ENCODE measurements at places on chromosomes 4 and X.

- no peak for DNase-seq
Observed at GRCh38 chrX:40174001-40174853, 76.5 kb upstream of the BCOR start.

DNA sequence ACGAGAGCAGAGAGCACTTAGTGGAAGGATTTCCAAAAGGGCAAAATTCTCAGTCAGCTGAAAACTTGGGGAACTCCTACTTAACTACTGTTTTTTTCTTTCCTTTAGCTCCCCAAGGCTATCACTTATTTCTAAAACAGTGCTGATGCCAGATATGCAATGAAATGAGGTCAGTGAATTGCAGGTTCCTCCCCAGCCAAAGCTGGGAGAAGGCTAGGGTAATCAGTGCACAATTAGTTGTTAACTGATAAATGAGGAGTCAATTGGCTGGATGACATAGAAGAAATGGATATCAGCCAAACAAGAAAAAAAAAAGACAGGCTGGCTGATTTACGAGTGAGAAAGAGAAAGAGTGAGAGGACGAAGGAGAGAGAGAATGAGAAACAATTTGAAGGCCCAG lies 195.6 kb downstream of the GPC3 start:
- no peak for DNase-seq

GRCh38 chr4:74441744-74442143 lies 3.2 kb upstream of the AREG start:
- DNase-seq, result no peak

- no peak for DNase-seq
Observed at GRCh38 chr4:15344041-15344440, 83.8 kb upstream of the C1QTNF7 start.

DNA sequence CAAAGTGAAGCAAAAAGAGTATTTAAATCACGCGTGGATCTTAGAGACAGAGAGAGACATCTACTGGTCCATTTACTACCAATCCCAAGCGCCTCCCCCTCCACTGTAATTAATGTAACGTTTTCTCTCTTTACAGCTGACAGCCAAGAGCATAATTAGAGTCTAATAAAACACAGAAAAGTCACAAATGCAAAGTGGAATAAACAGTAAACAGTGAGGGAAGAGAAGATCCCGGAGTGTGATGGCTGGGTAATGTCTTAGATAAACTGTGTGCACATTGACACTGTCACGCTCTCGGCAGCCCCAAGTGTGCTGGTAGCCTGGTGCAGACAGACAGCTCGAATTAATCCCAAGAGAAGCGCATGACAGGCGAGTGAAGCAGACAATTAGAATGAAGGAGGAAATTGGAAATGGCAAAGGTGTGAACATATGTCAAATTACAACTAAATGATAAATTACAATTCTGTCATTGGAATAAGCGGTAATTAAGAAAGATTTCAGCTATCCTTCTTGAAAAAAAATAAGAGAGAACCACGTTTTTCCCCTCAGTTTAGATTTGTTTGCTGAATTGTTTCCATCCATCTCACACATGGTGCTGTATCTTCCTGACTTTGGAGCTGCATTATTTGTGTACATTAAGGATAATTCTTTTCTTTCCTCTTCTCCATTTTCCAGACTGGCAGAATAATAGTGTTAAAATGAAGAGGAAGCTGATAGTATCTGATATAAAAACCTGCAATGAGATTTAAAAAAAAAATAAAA lies 100.1 kb downstream of the CXXC4 start:
- no peak for DNase-seq

DNA sequence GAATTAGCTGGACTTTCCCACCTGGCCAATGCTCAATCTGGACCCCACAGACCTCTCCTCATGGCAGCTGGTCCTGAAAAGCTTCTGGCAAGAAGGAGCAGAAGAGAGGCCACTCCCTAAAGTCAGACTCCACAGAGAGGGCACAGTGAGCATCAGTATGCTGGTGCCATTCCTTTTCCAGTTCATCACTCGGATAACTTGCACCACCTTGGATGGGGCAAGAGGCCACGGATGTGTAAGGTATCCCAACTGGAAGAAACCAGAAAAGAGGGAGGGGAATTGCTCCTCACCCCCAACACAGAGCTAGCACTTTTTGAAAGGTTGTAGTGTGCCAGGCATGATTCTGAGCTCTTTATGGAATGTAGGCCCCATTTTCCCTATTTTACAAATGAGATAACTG lies 85.9 kb downstream of the STK32B start:
- DNase-seq, result no peak

DNA sequence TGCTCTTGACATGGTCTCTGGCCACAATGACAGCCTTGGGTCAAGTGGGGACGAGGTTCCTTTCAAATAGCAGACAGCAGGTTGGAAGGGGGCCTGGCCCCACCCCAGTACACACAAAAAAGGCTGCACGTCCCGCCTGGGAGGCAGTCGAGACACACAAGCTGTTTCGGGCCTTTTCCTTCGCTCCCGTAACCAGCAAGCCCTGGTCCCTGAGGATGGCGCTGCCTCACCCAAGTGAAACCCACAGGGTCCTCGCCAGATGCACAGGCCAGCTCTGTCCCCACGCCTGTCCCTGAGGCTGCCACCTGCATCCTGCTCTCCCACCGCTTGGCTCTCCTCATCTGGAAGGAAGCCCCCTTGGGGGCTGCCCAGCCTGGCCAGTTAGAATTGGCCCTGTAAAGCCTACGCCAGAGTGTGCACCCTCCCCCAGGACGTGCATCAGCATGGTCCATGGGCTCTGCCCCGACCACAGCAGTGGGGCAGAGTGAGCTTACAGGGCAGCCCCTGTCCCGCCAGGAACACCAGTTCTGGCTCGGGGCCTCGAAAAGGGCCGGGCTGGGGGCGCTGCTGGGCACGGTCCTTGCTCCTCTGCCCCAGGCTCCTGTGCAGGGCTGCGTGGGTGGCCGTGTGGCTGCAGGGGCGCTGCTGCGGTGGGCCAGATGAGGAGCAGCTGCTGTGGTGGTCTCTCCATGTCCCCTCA lies 2.0 kb downstream of the CPLX1 start:
- DNase-seq, result no peak

- DNase-seq, result no peak
Observed at GRCh38 chrX:25754399-25754798, 383.7 kb upstream of the MAGEB18 start.

- DNase-seq, result no peak
Observed at GRCh38 chrX:54171527-54172250, 11.4 kb downstream of the FAM120C start.

DNA sequence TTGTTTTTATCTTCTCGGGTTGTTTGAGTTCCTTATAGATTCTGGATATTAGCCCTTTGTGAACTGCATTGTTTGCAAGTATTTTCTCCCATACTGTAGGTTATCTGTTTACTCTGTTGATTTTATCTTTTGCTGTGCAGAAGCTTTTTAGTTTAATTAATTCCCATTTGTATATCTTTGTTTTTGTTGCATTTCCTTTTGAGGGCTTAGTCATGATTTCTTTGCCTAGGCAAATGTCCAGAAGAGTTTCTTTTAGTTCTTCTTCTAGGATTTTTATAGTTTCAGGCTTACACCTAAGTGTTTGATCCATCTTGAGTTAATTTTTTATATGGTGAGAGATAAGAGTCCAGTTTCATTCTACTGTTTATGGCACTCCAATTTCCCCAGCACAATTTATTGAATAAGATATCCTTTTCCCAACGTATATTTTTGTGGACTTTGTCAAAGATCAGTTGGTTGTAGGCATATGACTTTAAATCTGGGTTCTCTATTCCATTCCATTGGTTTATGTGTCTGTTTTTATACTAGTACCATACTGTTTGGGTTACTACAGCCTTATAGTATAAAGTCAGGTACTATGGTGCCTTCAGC lies 54.3 kb downstream of the EGF start:
- DNase-seq, result no peak

DNA sequence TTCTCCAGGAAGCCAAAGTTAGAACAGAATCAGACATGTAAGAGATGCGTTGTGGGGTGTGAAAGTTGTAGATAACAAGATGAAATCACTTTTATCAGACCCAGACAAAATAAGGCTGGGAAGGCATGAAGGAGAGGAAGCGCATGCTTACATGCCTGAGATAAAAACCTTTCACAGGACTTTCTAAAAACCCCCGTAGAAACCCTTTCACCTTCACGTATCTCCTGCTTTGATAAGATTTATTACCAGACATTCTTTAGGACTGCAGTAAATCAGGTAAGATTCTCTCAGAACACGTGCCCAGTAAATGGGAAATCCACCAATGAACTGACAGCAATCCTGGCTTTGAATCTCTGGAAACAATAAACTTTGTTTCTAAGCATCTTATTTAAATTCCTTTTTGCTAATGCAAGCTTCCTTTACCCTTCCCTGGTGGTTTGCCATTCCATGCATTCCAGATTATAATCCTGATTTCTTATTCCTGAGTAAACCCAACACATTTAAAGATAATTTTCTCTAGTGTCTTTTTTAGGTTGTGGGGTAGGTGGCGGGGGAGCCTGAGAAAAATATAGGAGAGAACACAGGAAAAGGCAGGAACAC lies 254.6 kb upstream of the LDB2 start:
- DNase-seq, result no peak

Data from hematopoietic multipotent progenitor cell treated with erythropoietin and hydrocortisone succinate and interleukin-3 and kit ligand, for 15 days (in vitro differentiated cells).